ENCODE measurements at places on chromosomes 2 and 18. TPM values are rescaled to one million over a fixed set of nuclear protein-coding genes. Genes with fewer than 3 reads are reported as not detected.

PLA2R1 gene
- total RNA-seq, result not detected

- no peak for DNase-seq
Observed at GRCh38 chr18:79922971-79923411, 28.5 kb downstream of the SLC66A2 start.

DNA sequence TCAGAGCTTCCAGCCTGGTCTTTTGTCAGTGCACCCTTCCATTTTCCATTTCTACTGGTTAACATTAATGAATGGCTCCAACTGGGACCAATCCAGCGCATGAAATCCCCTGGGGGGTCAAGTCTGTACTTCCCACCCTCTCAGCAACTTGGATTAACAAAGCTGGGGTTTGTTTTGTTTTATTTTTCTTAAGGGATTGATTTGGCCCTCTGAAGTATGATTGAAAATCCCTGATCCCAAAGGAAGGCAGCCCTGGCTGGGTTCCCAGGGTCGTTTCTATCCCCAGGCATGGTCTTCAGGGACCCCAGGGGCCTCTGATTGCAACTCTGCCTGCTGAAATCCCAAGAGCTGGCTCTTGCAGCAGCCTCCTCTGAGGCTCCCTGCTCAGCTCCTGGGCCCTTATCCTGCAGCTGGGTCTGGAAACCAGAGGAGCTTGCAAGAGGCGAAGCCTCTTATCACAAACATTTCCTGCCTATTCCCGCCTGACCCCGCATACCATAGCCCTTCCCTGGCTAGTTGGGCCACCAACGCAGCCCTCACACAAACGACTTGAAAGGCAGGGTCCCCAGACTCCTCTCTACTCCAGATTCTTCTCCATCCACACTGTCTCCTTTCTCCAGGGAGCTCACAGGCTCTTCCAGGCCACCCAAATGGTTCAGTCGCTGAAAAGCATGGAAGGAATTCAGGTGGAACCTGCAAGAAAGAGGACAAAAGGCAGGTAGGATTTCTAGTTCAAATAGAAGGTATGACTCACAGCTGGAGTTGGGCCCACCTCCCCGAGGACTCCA lies 109.7 kb upstream of the PKDCC start:
- DNase-seq, result no peak

DNA sequence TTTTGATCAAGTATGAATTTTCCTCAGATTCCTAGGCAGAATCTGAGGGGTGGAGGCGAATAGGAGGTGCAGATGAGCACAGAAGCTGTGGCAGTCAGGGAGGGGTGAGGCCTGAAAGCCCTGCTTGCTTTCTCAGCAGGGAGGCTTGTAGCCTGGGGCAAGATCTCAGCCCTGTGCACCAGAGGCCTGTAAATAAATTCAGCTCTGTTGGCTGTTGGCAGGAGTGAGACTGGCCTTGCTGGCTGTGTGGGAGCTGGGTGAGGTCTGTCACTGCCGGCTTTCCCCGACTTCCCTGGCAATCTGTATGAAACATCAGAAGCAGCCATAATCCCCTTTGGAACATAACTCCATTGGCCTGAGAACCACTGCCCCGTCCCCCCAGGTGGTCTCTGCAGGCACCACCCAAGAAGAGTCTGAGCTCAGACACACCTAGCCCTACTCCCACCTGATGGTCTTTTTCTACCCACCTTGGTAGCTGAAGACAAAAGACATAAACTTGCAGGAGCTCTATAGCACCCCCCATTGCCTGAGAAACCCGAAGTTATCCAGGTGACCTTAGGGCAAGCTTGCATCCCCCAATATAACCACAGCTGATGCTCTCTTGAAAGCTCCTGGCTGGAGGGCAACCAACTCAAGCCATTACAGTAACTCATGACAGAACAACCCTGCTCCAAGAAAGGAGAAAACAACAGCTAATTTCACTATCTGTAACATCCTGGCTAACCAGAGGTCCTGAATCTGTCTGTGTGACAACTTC lies 32.3 kb downstream of the EVA1A start:
- no peak for DNase-seq

Measured in activated CD4-positive, alpha-beta T cell treated with anti-CD3 and anti-CD28 coated beads, Interleukin-2, amount 10 ng/mL, durations not matched to agents 7 days and 5 days (primary cell).